ENCODE measurements at places on chromosomes 2 and 18.

GRCh38 chr18:67250776-67251424 is 265.6 kb downstream of the DSEL start:
- DNase-seq: no peak

DNA sequence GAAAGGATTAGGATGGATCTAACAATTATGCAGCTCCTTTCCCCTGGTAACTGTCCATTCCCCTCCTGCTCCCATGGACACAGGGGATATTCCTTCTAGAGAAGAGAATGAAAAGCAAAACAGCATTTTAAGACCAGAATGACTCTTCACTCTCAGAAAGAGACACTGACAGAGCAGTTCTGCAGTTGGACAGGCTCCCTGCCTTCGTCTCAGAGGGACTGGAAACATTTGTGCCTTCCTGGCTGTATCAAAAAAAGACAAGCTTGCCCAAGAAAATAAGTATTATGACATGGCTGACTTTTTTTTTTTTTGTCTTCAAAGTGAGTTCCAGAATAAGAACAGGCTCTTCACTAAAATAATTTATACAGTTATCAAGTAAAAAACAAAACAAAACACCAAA is 9.5 kb downstream of the PID1 start:
- DNase-seq: no peak

DNA sequence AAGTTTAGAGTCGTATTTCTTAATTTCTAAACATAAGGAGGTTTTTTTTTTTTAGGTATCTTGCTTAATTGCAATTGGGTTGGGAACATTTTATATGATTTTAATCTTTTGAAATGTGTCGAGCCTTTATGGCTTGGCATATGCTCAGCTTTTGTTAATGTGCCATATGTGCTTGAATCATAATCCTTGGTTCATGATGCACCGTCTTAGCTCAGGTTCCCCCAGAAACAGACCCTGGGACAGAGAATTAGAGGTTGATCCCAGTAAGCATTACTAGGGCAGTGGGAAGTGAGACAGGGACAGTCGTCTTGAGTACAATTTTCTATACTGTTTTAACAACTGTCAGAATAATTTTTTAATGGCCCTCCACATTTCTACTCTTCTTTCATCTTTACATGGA is 9.3 kb downstream of the CHCHD5 start:
- no peak for DNase-seq

GRCh38 chr2:96918754-96919550 is 49.1 kb upstream of the SEMA4C start:
- DNase-seq: no peak

DNA sequence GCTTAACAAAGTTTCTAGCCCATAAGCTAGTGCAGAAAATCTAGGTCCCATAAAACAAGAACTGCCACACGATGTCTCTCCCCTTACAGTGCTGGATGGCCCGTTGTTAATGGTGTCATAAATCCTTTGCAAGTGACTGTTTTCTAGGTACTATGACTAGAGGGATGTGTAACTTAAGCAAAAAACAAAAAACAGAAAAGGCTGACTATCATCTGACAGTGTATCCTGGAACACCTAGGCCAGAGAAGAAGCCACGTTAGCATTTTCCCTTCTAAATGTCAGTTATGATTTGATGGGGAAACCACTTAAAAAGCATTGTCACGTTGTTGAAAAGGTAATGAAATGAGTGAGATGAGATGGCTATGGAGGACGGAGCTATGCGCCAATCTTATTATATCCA is 2.4 kb downstream of the CASP8 start:
- DNase-seq: no peak

DNA sequence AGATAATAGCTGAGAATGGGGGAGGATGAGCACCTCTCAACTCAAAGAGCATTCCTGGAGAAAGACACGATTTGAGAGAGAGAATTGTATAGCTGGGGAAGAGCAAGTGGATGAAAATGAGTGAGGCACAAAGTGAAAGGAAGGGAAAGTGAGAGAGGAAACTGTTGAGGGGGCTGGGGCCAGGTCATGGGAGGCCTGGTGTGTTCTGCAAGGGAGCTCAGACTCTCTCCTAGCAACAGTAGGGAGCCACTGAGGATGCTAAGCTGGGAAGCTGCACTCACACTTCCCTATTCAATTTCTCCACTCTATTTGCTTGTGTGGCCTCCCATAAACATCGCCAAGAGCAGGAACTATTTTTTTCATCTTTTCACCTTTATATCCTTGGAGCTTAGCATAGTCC is 14.8 kb downstream of the EVA1A start:
- no peak for DNase-seq

- DNase-seq: no peak
Measured at GRCh38 chr2:29212009-29212408, 96.8 kb downstream of the CLIP4 start.

GRCh38 chr2:175883586-175884194 is 118.4 kb downstream of the LNPK start:
- DNase-seq: no peak

GRCh38 chr2:217729421-217730053 is 273.3 kb downstream of the TNS1 start:
- no peak for DNase-seq

- no peak for DNase-seq
Measured at GRCh38 chr2:46367286-46367685, 70.1 kb downstream of the EPAS1 start.

- no peak for DNase-seq
Measured at GRCh38 chr2:109143214-109144187, 14.5 kb downstream of the SH3RF3 start.

- DNase-seq: no peak
Measured at GRCh38 chr2:228140934-228141528, 40.5 kb downstream of the SPHKAP start.

DNA sequence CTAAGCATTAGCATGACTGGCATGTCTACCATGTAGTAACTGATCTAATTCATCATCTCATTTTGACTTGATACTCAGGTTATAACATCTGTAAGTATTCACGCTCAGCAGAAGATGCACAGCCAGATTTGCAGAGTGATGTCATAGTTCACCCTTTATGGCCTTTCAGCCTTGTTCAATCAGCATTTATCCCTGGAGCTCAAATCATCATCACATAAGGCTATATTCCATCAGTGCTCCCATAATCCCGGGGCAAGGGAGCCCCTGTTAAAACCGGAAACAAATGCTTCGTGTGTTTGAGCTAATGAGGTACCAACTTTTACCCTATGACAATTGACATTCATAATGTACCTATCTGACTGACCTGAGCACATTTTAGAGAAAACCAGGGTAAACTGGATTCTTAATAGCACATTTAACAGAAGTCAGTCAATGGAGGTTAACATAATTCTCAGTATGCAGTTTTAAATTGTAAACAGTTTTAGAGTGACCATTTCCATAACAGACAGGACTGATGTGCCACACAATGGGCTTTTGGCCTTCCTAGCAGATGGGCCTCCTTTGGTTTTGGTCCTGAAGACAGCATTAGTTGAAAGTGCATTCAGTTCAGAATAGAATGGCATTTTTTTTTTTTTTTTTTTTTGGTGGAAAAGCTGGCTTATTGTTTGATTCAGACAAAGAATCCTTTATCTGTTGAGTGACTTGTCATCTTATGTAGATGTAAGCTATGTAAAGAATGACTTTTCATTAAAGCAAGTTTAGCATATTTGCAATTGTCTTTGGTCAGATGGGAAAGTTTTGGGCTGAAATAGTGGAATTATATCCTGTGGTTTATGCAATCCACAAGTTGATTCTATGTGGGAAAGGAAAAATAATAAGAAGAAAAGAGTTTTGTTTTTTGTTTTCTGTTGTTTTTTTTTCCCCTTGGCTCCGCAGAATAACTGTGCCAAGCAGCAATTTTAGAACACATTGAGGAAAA is 866.0 kb upstream of the ACVR2A start:
- DNase-seq: no peak

GRCh38 chr18:8856769-8857393 is 151.5 kb downstream of the MTCL1 start:
- DNase-seq: no peak

DNA sequence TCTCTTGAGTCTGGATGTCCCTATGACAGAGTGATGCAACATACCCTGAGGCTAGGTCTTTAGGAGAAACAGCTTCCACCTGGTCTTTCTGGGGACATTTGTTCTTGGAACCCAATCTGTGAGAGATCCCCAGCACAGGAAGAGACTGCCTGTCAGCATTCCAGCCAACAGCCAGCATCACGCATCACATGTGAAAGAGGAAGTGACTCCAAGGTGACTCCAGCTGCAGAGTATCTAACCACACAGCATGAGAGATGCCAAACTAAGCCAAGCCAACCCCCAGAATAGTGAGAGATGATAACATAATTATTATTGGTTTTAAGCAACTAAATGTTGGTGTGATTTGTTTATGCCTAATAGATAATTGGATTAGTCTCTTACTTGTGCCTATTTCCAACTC is 35.7 kb downstream of the C18orf63 start:
- peak; percentile 35 for DNase-seq

DNA sequence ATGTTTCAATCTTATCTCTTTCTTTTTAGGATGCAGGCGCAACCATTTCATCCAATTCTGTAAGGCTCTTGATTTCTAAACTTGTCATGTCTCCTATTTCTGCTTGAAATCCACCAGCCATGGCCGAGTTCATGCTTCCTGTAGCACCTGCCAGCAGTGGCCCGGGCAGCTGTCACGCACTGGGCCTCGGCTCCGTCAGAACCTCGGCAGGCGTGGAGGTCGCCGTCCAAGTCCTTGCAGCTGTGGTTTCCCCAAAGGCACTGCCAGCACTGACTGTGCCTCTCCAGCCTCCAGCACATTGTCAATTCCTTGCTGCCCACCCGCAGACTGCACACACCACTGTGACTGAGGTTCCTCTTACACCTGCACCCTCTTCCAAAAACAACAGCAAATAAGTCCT is 188.7 kb upstream of the SALL3 start:
- DNase-seq: no peak

DNA sequence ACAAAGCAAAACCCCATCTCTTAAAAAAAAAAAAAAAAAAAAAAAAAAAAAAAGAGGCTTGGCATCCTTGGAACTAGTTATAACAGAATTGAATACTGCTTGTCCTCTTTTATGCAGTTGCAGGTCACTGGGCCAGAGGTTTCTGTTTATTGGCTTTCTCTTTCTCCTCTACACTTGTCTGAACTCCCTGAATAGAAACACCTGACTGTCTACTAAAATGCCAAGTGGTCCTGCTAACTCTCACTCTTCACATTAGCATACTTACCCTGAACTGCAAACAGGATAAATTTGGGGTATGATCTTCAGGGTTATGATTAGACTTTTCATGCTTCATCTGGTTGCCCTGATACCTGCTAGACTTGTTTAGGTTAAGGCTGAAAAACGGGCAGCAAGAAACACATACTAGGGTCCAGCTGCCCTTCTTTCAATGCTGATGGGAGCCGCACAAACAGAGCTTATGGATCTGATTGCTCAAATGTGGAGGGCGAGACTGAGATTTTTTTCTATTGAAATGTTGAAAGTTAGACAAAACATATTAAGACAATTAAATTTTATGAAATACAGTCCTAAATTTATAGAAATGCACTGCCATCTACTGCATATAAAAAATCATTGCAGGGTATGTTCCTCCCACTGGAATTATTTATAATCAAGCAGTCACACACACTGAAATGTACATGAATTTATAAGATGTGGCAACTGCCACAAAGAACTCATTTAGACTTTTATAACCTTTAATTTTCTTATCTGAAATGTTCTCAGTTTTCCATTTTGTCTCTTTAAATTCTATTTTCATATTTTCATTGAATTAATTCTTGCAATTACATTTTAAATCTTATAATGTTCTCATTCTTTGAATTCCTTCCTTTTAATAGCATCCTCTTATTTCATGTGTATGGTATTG is 40.8 kb downstream of the GTF3C3 start:
- DNase-seq: peak; percentile 35
